Memory B cell (primary cell): ENCODE measurements at places on chromosomes 4 and X.

GRCh38 chr4:98626350-98626749 lies 32.1 kb downstream of the TSPAN5 start:
- no peak for DNase-seq

DNA sequence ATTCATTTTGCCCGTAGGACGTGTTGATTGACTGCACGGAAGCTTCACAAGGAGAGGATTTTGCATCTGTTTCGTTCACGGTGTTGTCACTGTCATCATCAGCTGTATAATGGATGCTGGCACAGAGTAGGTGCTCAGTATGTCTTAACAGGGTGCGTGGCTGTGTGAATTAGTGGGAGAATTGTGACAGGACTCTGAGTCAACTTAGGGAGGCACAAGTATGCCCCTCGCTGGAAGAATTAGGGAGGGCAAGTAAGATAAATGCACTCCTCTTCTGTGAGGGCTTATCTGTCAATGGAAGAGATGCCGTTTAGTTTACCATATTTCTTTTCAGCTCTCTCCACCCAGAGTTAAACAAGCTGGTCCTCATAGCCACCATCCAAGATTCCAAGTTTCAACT lies 107.2 kb downstream of the TRIML1 start:
- DNase-seq: no peak

DNA sequence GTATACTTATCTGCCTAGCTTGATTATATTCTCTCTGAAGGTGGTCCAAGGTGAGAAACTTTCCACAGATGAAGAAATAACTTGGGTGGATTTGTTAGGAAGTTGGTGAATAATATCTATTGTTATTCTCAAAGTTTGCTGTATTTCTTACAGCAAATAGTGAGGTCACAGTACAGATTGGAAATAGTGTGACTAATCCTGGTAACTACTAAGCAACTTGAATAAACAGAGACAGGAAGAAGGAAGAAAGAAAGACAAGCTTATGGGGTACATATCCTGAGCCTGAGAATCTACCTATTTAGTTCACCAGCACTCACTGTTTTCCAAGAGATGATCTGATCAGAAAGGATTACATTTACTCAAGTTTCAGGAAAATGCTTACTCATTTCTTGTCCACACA lies 1416.1 kb downstream of the RPA4 start:
- DNase-seq: no peak

GRCh38 chr4:146340798-146341197 lies 126.5 kb downstream of the REELD1 start:
- DNase-seq: no peak

DNA sequence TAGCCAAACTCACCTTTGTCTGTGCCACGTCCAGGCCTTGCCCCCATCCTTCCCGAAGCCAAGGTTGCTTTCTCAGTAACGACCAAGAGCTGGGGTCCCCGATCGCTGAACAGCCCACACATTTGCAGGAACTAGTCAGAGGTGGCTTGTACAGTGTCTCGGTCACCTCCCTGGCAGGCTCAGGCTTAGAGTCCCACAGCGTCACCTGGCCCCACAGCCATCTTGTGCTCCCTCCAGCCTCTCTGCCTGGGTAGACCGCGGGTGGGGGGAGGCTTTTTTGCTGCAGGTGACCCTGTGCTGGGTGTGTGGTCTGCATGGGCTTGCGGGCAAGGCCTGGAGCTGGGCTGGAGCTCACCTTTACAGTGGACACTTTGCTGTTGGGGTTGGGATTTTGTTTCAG lies 60.2 kb downstream of the PSAPL1 start:
- DNase-seq: no peak

- DNase-seq: no peak
Observed at GRCh38 chr4:205097-205756, 80.9 kb downstream of the ZNF718 start.

- DNase-seq: no peak
Observed at GRCh38 chr4:179478608-179479007, 2036.4 kb upstream of the AGA start.

DNA sequence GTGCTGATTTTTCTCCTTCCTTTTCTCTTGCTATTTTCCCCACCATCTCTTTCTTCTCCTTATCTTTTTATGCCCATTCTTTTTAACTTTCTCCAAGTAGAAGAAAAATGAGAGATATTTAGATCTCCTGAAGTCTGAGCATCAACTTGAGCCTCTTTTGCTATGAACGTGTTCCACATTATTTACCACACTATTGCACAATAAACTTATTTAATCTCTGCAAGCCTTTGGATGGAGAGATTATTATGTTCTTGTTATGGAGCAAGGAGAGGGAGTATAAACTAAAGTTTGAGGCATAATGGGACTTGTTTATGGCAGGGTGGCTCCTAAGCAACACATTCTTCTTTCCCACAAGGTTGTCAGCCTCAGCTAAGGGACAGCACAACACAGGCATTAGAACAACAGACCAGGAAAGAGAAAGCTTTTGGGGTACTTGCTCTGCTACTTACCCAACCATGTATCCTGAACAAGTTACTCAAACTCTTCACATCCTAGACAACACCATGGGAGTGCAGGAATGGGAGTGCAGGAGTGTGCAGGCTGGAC lies 365.5 kb upstream of the BOD1L1 start:
- no peak for DNase-seq

- no peak for DNase-seq
Observed at GRCh38 chr4:74540193-74540592, 95.3 kb downstream of the AREG start.

- no peak for DNase-seq
Observed at GRCh38 chr4:131366714-131367113, 1782.4 kb upstream of the PCDH10 start.

DNA sequence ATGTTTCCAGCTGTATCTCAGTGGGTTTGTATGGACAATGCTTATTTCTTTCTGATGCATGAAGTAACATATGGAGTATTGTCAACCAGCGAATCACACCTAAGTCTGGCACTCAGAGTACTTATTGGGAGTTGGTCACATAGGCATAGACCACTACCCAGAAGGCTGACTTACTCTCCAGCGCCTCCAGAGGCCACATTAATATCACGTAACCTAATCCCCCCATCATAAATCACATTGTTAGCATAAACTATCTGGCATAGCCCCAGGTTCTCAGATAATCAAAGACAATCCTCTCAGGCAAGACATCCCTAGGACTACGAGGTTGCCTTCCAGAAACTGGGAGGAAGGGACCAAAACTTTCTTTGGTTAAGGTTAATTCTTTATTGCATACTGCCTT lies 560.5 kb upstream of the PABPC4L start:
- no peak for DNase-seq

- DNase-seq: no peak
Observed at GRCh38 chrX:129648514-129649267, 6.1 kb downstream of the APLN start.

DNA sequence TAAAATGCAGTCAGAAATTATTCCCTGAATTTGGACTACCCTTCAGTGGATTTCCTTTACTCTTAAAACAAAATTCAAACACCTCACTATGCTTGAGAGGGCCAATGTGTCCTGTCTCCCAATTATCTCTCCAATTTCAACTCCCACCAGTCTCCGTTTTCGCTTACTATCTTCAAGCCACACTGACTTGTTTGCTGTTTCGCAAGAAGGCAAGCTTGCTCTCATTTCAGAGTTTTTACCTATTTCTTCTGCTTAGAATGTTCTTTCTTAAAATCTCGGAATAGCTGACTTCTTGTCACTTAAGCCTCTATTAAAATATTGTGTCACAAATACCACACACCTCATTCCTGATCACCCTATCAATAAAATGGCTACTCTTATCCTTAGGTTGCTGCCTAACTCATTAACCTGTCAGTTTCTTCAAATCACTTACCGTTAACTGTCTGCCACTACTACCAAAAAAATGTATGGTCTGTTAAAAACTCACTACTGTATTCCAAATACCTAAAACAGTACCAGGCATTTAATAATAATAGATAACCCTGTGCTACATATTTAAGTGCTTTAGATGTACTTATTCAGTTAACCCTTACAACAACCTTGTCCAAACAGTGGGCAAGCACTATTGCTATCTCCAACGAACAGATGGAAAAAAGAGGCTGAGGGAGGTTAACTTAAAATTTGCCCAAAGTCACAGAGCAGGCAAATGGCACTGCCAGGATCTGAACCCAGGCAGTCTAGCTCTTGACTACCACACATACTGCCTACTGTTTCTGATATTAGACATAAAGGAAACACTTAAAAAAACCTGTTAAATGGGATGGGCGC lies 2.9 kb downstream of the UBA6 start:
- no peak for DNase-seq

DNA sequence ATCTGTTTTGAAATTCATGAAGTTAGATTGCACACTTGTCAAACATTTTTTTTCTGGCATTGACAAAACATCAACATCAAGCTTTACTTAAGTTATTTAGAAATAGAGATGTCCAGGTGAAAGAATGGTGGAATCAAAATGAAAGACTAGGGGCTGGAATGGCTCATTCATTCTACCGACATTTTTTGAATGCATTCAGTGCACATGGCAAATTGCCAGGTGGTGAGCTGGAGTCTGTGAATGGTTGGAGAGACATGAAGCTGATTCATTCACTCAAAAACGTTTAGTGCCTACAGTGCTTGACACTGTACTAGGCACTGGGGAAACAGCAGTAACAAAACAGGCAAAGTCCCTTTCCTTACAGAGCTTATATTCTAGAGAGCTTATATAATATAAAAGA lies 292.4 kb downstream of the PPP1R2C start:
- DNase-seq: no peak

GRCh38 chr4:38131371-38132091 lies 171.3 kb downstream of the PTTG2 start:
- no peak for DNase-seq

DNA sequence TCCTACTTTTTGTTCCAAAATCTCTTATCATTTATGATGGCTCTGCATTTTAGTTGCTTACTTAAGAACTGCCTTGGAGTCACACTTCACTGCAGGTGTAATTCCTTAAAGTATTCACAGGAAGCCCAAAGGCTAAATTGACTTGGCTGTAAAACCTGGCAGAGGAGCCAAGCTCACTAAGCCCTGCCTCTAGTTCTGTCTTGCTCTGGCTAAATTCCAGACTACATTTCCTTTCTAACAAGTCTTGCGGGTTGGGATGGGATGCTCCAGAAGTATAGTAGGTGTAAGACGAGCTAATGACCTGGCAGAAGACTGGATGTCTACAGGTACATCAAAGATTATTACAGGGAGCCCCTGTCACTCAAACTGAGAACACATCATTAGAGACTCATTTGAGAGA lies 924.0 kb upstream of the INTU start:
- no peak for DNase-seq

DNA sequence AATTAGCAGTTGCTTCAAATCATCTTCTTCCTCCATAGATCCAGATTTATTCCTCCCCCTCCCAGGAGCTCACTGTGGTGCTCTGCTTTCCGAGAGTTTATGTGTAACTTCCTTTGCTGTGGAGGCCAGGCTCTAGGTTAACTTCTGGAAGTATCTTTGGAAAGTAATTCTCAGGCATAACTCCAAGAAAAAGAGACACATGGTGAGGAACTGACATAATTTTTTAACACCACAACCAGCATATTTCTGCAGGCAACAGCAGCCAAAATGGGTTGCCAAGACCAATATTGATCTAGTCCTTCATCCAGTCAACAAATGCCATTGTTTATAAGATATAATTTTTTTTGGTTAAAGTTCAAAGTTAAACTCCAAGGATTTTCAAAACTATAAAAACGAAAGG lies 114.5 kb upstream of the RBPJ start:
- no peak for DNase-seq

- no peak for DNase-seq
Observed at GRCh38 chr4:78565971-78566372, 14.4 kb downstream of the ANXA3 start.

GRCh38 chr4:21697583-21697982 lies 251.0 kb downstream of the KCNIP4 start:
- no peak for DNase-seq

- no peak for DNase-seq
Observed at GRCh38 chr4:74021601-74022000, 16.9 kb downstream of the CXCL3 start.

- no peak for DNase-seq
Observed at GRCh38 chr4:26490111-26490959, at the start of gene CCKAR. CCKAR (minus strand) TSS chr4:26490484; CDS start chr4:26490267, 217 bp downstream.

DNA sequence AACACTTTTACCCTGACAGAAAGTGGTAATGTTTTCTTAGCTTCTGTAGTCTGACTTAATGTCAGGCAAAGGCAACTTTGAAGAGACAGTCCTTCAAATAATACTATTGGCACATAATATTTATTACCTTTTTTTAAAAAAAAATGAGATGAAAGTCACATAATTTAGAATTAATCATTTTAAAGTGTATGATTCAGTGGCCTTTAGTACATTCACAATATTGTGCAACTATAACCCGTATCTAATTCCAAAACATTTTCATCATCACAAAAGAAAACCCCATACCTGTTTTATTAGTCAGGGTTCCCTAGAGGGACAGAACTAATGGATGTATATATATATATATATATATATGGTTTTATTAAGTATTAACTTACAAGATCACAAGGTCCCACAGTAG lies 94.8 kb upstream of the TEX13A start:
- no peak for DNase-seq

- no peak for DNase-seq
Observed at GRCh38 chr4:145218251-145218650, 37.9 kb upstream of the OTUD4 start.
